ENCODE measurements at places on chromosomes 11 and 22. TPM values are rescaled to one million over a fixed set of nuclear protein-coding genes. Genes with fewer than 3 reads are reported as not detected.

Gene SMTNL1
- not detected for total RNA-seq

Gene C11orf16
- not detected for total RNA-seq

Gene PRG2
- total RNA-seq, result 0.37 TPM

Gene WNT7B
- 0.33 TPM for total RNA-seq

Gene KIF18A
- 40.0 TPM for total RNA-seq

Gene MIEF1
- total RNA-seq, result 24.5 TPM
